ENCODE measurements at places on chromosomes 3 and 15.

DNA sequence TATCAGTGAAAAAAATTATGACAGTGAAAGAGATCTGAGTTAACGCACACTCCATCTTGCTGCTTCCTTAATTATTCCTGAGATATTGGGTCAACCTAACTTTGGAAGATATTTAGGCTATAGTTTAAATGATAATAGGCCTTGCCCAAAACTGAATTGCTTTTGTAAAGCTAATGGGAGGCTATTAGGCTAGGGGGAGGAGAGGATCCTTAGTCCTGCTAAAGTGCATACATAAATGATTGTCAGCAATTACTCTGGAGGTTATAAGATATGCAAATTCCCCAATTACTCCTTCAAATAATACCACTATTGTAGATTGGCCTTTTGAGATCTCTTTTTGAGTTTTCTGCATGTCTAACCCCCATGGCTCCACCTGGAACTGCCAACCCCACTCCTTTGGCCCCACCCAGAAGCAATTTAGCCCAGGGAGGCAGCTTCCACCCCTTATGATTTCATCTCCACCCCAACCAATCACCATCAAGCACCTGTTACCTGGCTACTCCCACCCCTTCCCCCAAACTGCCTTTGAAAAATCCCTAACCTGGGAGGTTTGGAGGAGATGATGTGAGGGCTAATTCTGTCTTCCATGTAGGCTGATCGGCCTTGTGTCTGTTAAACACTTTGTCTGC, 509.3 kb upstream of the TGFBR2 start:
- no peak for DNase-seq

DNA sequence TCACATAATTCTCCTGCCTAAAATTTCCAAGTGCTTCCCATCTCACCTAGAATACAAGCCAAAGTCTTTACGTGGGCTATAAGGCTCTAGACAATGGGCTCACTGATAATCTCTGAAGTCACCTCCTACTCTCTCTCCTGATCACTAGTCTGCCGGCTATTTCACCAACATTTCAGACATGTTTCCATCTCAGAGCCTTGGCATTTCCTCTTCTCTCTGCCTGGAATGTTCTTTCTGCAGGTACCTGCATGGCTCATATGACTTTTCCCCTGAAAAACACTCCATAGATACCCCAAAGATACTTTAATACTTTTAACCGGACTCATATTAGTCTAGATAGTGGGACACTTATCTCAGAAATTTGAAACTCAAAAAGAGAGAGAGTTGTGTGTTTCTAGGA, 32.7 kb downstream of the CD200 start:
- DNase-seq = no peak

GRCh38 chr3:119594066-119594465, 3.6 kb upstream of the PLA1A start:
- no peak for DNase-seq

GRCh38 chr15:68524753-68525584, 53.8 kb upstream of the CORO2B start:
- DNase-seq = peak; percentile 90

DNA sequence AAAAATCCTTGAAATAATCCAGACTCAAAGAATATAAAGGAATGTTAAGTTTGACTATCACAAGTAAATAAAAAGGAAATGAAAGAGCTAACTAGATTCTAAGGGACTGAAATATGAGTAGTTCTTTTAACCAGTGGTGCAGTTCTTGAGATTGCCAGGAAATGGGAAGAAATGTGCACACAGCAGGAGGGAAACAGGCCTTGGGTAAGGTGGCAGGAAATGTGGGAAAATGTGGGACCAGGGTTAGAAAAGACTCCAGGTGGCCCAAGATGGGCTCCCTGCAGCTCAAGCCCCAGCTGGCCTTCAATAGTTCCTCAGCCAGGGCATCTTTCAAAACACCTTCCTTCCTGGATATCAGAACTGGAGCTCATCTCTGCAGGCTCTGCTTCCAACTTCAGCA, 181.3 kb downstream of the ISL2 start:
- DNase-seq = no peak

DNA sequence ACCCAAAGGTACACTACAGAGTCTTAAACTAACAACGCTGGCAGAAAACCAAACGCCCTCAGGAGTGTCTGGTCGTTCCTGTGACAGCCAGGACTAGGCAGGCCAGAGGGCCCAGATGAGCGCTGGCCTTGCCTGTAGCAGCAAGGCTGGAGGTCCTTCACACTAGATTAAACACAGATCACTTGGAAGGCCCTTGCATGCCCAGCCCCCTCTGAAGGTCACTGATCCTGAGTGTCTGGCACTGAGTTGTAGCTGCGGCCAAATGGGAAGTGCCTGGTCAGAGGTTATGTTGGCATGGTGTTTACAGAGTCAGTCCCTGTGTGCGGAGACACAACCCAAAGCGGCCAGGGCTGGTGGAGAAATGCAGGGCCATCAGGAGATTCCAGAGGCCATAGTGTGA, 58.9 kb downstream of the ZNF621 start:
- no peak for DNase-seq

GRCh38 chr3:18424213-18424728, 868 bp downstream of the SATB1 start:
- no peak for DNase-seq

DNA sequence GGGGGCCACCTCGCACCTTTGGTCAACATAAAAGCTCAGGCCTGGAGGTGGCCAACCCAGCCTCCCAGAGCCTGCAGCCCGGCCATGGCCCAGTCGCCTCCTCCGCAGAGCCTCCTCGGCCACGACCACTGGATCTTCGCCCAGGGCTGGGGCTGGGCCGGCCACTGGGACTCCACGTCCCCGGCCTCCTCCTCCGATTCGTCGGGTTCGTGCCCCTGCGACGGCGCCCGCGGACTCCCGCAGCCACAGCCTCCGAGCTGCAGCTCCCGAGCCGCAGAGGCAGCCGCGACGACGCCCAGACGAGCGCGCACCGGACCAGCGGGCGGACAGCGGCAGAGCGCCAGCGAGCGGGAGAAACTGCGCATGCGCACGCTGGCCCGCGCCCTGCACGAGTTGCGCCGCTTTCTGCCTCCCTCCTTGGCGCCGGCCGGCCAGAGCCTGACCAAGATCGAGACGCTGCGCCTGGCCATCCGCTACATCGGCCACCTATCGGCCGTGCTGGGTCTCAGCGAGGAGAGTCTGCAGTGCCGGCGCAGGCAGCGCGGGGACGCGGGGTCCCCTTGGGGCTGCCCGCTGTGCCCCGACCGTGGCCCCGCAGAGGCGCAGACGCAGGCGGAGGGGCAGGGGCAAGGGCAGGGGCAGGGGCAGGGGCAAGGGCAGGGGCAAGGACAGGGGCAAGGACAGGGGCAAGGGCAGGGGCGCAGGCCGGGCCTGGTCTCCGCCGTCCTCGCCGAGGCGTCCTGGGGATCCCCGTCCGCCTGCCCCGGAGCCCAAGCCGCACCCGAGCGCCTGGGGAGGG, at the start of gene MESP2:
TSS of gene MESP2 (plus strand) at position 59 of the 799 bp plus-strand sequence. CDS start at position 85, 26 bp downstream.
- peak; percentile 78 for DNase-seq

GRCh38 chr3:151964743-151965142, 91.3 kb downstream of the SUCNR1 start:
- no peak for DNase-seq

DNA sequence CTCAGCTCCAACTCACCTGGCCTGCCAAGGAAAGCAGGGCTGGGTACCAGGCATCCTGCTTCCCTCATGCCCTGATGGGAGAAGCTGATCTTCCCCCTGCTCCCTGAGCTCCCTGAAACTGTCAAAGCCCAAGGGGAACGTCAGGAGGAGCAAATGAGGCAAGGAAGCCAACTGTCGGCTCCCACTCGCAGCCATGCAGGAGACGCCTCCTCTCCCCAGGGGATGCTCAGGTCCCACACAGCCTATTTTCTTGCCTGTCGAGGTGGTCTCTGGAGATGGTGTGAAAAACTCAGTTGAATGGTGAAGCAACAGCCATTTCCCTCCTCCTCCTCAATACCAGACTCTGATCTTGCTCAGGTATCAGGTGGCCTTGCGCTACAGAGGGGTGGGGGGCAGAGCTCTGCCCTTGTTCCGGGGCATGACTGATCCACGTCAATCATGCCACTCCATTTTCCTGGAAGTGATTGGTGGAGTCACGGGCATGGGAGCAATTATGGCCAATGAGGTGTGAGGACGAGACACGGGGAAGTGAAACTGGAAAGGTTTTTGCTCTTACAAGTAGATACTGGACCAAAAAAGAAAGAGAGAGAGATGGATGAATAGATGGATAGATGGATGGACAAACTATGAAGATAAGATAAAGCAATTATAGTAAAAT, 58.2 kb downstream of the SLC6A1 start:
- DNase-seq = no peak

DNA sequence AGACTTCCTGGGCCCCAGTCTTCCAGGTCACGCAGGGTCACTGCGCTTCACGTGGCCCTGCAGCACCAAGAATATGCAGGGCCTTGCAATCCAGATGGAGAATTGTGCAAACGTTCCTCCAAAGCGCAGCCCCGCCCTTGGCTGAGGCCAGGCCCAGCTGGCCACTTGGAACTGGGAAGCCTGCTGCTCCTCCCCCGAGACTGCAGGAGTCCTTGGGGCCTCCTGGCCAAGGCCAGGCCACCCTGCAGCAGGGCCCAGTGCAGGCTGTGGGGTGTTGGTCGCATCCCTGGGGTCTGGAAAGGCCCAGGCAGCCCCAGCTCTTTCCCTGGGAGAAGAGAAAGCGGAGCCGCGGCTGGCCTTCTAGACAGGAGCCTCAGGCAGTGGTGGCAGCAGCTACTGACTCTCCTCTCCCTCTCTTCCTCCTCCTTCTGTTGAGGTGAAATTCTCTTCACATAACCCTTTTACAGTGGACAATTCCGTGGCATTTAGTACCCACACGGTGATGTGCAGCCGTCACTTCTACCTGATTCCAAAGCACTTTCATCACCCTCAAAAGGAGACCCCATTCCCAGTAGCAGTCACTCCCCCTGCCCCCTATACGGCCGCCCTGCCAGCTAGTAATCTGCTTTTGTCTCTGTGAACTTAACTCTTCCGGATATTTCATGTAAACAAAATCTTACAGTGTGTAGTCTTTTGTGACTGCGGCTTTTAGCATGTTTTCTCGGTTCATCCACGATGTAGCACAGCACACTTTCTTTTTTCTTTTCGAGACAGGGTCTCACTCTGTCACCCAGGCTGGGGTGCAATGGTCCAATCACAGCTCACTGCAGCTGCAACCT, 103.9 kb downstream of the TMEM266 start:
- DNase-seq = no peak

GRCh38 chr3:71831599-71831998, 46.7 kb upstream of the PROK2 start:
- no peak for DNase-seq

GRCh38 chr3:114691871-114692270, 398.0 kb downstream of the TIGIT start:
- DNase-seq = no peak

DNA sequence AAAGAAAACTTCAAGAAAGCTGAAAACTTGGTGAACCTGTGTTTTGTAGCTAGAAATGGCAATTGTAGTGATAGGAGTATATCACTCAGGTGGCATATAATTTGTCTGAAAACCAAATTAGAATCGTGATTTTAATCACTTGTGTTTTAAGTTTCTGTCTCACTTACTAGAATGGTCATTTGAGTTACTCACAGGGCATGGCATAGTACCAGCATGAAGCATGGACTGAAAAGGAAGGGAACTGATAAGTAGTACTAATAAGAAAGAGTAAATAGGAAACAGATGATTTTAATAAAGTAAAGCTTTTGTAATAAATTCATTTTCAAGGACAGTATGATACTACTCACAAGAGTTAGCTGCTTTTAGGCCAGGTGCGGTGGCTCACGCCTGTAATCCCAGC, 22.1 kb downstream of the OSBPL11 start:
- no peak for DNase-seq

DNA sequence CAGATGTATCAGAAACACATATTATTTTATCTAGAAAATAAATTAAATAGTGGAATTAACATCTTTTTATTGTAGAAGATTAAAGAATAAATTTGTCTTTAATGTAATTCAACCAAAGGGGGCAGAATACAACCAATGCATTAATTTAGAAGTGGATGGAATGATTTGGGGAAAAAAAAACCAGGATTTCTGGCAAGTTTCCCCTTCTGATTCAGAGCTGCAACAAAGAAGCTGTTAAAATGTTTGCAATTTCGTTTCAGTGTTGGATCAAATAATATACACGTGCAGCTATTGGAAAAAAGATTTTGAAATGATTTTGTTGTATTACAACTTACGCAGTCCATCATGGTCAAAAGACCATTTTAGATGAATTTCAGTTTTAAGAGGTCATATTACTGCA, 71.6 kb upstream of the ZNF280D start:
- DNase-seq = peak; percentile 28

GRCh38 chr3:53230789-53231188, 25.0 kb downstream of the TKT start:
- no peak for DNase-seq

- DNase-seq = peak; percentile 39
Observed at GRCh38 chr3:190384309-190384756, 3.6 kb upstream of the CLDN16 start.

- DNase-seq = no peak
Observed at GRCh38 chr3:113258361-113258760, 47.0 kb downstream of the BOC start.

- DNase-seq = peak; percentile 70
Observed at GRCh38 chr15:52558196-52558595, 10.6 kb downstream of the ARPP19 start.

GRCh38 chr15:96869122-96869521, 538.6 kb downstream of the NR2F2 start:
- no peak for DNase-seq

- no peak for DNase-seq
Observed at GRCh38 chr3:52433328-52433995, 11.4 kb downstream of the SEMA3G start.

DNA sequence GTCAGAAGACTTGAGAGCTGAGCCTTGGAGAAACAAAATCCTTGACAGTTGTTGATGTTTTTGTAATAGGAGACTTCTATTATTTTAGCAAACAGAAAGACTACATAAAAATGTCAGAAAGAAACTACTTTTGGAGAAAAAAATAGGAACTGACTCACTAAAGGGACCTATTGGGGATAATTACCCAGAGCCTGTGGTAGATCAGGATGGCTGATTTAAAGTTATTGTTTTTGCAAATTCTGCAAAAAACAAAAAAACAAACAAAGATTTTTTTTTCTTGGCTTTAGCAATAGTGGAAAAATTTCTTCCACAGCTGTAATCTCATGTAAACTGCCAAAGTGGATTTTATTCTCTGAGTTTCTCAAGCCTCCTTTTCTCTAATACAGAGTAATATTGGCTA, 101.5 kb upstream of the SATB1 start:
- no peak for DNase-seq

GRCh38 chr15:48803877-48804276, 7.0 kb downstream of the CEP152 start:
- DNase-seq = no peak

GRCh38 chr3:89876116-89876515, 768.7 kb downstream of the EPHA3 start:
- DNase-seq = no peak

DNA sequence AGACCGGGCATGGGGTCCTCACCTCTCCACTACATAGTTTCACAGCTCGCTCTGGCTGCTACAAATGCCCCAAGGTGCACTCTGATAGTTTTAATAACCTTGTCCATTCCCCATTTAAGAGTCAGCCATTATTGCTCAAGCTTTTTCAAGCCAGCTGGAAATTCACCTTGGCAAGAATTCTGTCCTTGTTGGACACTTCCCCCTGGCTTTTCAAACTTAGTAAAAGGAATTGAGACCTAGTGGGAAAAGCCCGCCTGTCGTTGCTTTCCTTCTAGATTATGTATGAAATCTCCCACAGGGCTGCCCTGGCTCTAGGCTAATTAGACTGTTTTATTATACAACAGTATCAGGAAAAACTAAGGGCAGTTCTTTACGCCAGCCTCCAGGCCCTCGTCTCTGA, 293.7 kb upstream of the GADL1 start:
- no peak for DNase-seq

- DNase-seq = peak; percentile 76
Observed at GRCh38 chr3:71584394-71585011, 975 bp upstream of the FOXP1 start.

- no peak for DNase-seq
Observed at GRCh38 chr3:189119950-189120349, 51.8 kb upstream of the TPRG1 start.
